Activated CD4-positive, alpha-beta T cell treated with anti-CD3 and anti-CD28 coated beads, Interleukin-2, amount 10 ng/mL, durations not matched to agents 7 days and 5 days (primary cell): ENCODE measurements at places on chromosomes 3 and 15. TPM values are rescaled to one million over a fixed set of nuclear protein-coding genes. Genes with fewer than 3 reads are reported as not detected.

GPR27 gene
- 1.2 TPM for total RNA-seq

CCR4 gene
- total RNA-seq = 53.2 TPM

DNA sequence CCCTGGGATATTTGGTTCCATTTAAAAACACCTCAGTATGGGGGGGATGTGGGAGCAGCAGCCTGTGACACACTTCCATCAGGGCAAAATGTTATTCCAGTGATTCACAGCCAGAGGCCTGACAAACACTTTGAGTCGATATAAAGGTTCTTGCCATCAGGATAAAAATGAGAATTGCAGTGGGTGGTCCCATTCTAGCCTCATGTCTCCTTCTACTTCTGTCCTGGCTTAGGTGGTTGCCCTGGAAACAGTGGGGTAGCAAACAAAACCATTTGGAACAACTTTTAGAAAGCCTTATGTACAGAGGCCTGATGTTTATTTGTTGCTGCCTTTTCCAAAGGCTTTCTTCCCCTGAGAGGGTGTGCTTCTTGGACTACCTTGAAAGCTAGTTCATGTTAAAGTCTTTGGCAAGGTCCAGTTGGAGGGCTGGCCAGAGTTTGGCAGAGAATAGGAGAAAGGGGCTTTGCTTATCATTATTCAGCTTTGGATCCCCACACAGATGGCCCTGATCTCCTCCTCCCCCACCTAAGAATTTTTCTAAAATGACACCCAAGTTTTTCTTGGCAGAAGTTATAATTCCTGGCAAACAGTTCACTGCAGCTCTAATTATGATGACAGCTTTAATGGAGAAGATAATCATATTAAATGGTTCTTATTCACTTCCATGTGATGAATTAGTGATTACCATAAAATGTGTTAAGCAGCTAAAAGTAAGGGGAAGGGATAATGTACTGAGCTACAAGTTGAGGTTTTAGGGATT, 84.2 kb upstream of the ZNF280D start:
- DNase-seq = no peak

- DNase-seq = no peak
Observed at GRCh38 chr3:105022813-105023212, 343.9 kb upstream of the ALCAM start.

GRCh38 chr3:105431200-105431599, 64.5 kb downstream of the ALCAM start:
- DNase-seq = no peak

DNA sequence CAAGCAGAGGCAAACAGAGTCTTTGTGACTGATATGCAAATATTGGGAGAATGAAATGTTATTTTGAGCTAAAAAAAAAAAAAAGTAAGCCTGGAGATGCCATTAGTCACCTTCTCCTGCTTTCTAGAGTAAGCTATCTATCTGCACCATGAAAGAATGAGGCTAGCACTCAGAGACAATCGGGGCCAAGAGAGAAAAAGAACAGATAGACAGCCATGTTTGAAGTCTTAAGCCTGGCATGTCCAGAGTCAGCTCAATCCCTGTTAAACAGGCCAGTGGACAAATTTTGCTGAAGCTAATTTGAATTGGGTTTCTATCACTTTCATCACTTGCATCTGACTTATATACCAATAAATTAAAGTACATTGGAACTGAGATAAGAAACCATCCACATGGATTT, 204.4 kb downstream of the SLC9A9 start:
- no peak for DNase-seq

DNA sequence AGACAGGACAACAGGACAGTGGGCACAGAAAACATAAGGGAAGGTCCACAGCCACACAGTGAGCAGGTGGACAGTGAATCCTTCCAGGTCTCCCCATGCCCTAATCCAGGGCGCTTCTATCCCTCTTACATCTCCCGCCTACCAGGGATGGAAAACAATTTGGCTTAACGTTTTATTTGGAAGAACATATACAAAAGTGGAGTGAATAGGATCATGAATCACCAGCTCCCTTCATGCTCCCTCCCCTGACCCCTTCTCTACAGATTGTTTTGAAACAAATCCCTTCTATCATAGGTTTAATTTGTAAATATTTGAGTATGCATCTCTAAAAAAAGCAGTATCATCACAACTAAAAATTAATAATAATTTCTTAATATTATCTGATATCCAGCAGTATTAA, 52.5 kb downstream of the CLDN11 start:
- no peak for DNase-seq
